ENCODE measurements at places on chromosomes 2 and 18. TPM values are rescaled to one million over a fixed set of nuclear protein-coding genes. Genes with fewer than 3 reads are reported as not detected.

DNA sequence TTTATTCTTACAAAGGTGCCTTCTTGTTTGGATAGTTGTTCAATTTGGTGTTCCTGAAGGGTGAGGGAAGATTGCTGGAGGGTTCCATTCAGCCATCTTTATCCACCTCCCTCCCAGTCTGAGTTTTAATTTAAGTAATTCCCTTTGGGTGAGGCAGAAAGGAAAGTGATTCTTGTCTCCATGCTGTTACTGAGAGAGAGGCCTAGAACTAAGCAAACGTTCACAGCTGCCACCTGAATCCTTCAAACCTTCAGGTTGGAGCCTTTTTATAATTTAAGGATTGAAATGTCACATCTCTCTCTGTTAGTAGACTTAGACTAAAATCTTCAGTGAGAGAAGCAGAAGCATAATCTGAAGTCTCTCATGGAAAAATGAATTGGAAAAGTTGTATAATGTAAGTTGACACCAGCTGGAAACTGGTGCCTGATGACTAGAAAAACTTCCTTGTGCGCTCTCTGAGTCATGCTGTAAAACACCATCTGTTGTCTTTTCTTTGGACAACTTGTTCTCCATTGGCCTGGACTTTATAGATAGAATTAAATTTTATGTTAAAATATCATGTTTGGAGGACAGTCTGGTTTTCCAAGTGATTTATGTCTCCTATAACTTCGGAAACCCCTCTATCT, 14.6 kb downstream of the STRADB start:
- no peak for DNase-seq

DNA sequence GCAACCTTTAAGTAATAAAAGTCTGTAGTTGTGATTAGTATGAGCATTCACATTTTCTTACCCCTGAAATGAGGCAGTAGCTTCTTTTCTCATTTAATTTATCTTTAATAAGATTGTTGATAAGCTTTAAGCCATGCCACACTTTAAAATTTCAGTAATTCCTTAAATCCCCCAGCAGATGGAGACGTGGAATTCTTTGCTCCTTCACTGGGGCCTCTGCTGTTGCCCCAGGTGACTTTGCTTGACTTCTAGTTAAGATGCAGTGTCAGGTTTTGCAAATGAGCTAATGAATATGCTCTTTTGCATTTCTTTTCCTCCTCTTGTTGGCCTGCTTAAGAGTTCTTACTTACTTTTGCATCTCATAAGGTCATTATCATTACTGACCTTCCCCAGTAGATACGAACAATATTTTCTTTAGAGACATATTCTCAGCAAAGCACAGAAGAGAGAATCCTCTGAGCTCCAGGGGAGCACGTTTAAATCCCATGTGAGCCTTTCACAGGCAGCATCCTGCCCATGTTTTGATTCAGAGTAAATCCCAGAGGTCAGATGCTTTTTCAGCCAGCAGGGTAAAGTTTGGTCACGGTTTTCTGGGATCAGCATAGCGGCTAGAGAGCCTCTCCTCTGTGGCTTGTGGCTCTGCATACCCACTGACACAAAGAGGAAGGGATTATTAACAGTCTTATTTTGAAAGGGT, 222.9 kb downstream of the PTPRM start:
- no peak for DNase-seq

UGT1A10 gene
- polyA plus RNA-seq, result 0.03 TPM

- DNase-seq, result no peak
Measured at GRCh38 chr2:201465524-201465971, 14.0 kb downstream of the STRADB start.

DNA sequence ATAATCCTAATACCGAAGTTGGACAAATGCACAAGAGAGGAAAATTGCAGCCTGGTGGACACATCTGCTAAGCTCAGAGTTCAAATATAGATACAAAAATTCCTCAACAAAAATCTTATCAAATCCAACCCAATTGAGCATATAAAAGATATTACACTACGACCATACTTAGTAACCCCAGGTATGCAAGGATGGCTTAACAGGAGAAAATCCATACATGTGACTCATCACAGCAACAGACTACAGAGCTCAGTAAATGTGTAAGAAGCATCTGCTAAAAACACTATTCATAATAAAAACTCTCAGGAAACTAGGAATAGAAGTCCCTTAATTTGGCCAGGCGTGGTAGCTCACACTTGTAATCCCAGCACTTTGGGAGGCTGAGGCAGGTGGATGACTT, 28.3 kb downstream of the HS6ST1 start:
- DNase-seq, result no peak

DNA sequence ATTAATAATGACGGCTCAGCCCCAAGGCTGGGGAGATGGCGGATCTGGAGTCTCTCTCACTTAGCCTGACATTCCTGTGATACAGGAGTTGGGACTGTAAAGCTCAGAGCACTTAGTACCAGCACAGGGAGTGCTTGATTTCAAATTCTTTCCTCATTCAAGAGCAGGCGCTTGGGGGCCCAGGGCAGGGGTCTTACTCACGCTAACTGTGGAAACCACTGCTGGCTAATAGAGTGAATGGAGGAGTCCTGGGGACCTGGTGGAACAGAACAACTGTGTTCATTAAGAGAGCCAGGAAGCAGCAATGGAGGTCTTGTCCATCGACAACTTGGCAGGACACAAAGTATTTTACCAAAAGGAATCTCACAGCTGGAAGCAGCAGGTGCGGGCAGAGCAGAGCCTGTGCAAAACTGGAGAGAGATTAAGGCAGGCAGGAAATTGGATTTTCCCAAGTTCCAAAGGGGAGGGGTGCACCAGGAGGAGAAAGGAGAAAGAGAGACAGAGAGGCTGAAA, 358.9 kb downstream of the TNS1 start:
- no peak for DNase-seq

- no peak for DNase-seq
Measured at GRCh38 chr2:237485304-237485703, 1.7 kb upstream of the MLPH start.

GKN2 gene
- not detected for polyA plus RNA-seq

GRCh38 chr2:43038696-43039094, 187.7 kb downstream of the ZFP36L2 start:
- no peak for DNase-seq

DSG1 gene
- polyA plus RNA-seq, result 0.04 TPM

TUBA3E gene
- 0.13 TPM for polyA plus RNA-seq

DNA sequence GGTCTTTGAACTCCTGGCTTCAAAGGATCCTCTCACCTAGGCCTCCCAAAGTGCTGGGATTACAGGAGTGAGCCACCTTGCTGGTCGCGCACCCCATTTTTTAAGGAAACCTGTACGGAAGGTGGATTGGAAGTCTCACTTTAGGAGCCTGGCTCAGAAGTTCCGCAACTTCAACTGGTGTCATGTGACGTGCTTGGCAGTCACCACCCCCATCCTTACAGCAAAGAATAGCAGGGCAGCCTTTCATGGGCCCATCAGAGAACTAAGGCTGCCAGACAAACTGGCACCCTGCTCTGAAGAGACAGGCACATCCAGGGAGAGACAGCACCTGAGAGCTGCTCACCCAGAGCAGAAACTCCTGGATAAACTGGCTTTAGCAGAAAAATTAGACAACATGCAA, 3.3 kb upstream of the SLC66A2 start:
- no peak for DNase-seq

GRCh38 chr2:239944694-239945551, 80.2 kb downstream of the NDUFA10 start:
- peak; percentile 25 for DNase-seq

MATN3 gene
- polyA plus RNA-seq, result 3.3 TPM

PLEK gene
- polyA plus RNA-seq, result 10.5 TPM

MC2R gene
- polyA plus RNA-seq, result not detected

GRCh38 chr18:58863539-58864145, 1.0 kb upstream of the ZNF532 start:
- no peak for DNase-seq

STARD6 gene
- polyA plus RNA-seq, result 0.35 TPM

GRCh38 chr18:73164430-73164829, 296.6 kb upstream of the NETO1 start:
- no peak for DNase-seq

DNA sequence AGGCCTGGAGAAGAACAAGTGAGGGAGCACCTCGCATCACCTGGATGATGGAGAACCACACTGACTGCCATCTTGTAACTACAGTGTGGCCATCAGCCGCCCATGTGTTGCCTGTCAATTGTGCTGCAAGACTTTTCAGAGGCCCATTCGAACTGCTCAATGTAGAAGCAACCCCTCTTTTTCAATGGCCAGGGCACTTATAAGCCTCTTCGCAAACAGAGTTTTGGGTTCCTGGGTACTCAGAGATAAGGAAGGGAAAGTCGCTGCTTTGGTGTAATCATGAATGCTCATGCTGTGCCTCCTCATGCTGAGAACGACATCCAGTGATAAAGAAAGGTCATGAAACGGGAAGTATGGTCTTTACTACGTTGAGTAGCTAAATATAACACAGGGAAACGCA, 143.9 kb upstream of the SLC39A10 start:
- DNase-seq, result no peak

- no peak for DNase-seq
Measured at GRCh38 chr2:120222186-120223033, 790 bp downstream of the TMEM185B start.

- no peak for DNase-seq
Measured at GRCh38 chr18:45891806-45892205, 66.3 kb downstream of the SIGLEC15 start.

DNA sequence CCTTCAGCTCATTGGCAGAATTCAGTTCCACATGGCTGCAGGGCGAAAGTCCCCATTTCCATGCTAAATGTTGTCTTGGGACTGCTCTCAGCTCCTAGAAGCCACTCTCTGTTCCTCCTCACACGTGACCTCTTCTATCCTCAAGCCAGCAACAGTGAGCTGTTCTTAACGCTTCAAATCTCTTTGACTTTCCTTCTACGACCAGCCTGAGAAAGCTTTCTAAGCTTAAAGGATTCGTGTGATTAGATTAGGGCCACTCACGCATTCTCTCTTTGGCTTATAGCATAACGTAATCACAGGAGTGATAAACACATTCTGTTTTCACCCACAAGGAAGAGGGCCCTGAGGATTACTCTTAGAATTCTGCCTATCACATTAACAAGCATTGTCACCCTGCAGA, 29.8 kb upstream of the LAMA1 start:
- DNase-seq, result no peak

SCYGR4 gene
- not detected for polyA plus RNA-seq

GRCh38 chr2:225581135-225581534, 181.6 kb downstream of the NYAP2 start:
- DNase-seq, result no peak

- no peak for DNase-seq
Measured at GRCh38 chr2:109384308-109385271, 229.2 kb downstream of the SEPTIN10 start.

DNA sequence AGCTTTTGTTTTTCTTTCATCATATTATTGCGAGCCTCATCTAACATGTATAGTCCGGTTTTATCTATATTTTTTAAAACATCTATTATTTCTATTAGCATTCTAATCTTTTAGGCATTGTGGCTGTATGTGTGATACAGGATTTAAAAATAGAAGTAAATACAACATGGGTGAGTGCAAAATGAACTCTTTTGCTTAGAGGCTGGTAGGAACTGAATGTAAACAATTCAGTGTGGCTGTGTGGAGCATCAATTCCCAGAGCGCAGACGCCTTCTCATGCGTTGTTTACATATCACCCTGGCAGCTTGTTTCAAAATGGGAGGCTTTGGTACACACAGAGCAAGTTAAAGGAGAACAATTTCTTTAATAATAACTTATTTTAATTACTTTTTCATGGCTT, 836 bp downstream of the DTNA start:
- no peak for DNase-seq

GRCh38 chr2:212078103-212078502, 460.5 kb downstream of the ERBB4 start:
- DNase-seq, result no peak

DNA sequence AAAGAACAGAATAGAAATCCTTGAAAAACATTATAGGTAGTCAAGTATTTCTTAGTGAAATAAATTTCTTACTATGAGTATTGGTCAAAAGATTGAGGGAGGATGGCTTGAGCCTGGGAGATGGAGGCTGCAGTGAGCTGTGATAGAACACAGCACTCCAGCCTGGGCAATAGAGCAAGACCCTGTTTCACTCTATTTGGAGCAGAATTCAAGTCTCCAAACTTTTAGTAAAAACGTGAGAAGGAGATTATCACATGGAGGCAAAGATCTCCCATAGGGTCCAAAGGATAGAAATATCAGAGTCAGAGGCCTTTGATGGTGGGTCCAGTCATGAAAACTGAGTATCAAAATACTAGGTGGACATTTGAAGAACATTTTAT, 2.4 kb upstream of the MYL12A start:
- DNase-seq, result no peak

PDK1 gene
- polyA plus RNA-seq, result 12.7 TPM

DNA sequence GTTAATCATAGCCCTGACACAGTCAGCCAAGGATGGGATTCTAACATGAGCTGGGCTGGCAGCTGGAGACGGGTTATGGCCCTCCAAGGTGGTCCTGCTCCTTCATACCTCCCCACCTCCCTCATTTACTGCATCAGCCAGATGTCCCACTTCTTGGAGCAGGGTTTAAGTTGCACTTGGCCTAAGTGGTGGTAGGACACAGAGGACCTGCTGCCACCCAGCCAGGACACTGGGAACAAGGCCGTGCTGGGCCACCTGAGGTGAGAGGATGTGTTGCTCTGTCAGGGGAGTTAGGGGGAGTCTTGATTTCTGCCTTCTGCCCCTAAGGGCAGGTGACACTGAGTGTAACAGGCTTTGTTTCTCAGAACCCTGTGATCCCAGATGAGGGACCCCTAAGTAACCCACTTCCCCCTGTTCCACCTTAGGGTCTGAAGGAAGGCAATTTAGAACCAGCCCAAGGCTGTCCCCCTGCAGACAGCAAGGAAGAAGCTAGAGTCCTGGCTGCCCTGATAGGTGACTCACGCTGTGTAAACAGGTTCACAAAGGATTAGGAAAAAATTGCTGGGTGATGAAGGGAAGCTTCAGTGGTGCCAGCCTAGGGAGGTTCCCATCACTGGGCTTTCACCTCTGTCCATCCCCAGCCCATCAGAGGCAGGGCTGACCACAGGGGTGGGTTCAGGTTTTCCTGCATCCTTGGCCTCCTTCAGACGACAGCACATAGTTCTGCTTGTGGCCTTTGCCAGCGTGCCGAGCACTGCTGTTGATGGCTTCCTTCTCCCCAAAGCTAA, 114.3 kb upstream of the MCFD2 start:
- DNase-seq, result no peak

All from right renal pelvis (tissue), 4 donors.